ENCODE measurements at places on chromosomes 7 and 10.

DNA sequence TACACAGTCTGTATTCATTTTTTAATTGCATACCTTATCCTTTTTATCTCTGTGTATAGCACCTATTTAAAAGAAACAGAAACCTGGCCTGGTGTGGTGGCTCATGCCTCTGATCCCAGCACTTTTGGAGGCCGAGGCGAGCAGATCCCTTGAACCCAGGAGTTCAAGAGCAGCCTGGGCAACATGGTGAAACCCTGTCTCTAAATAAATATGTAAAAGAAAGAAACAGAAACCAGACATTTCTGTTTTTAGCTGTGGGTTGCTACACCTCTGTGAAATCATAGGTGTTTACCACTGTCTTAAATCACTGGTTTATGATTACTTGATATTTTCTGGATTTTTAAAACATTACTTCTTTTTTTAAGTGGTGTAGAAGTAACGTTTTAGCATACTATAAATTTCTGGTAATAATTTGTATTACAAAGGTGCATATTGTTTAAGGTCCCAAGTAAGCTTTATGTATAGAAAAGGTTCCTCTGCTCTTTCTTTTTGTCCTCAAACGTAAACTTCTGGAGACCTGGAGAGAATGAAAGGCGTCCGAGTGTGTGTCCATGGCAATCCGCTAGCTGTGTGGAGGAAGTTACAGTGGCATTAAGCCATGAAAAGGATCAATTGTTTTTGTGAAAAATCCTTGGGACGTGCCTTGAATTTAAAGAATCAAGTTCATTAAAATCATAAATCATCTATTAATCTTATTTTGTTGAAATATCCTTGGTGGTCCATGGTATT lies 41.1 kb downstream of the PTPRZ1 start:
- DNase-seq = no peak

GRCh38 chr10:133159950-133160825 lies at the start of gene KNDC1:
Gene KNDC1 (plus strand): TSS chr10:133160219. CDS start chr10:133160468, 249 bp downstream.
- peak; percentile 40 for DNase-seq

- no peak for DNase-seq
These were observed 81.2 kb upstream of the SORCS3 start for GRCh38 chr10:104559935-104560334.

- DNase-seq = no peak
These were observed 6.5 kb downstream of the AKR1B1 start for GRCh38 chr7:134452419-134452838.

GRCh38 chr10:23780331-23780730 lies 341.5 kb downstream of the OTUD1 start:
- DNase-seq = no peak

- no peak for DNase-seq
These were observed 39.8 kb upstream of the ZNF37A start for GRCh38 chr10:38054361-38054797.

DNA sequence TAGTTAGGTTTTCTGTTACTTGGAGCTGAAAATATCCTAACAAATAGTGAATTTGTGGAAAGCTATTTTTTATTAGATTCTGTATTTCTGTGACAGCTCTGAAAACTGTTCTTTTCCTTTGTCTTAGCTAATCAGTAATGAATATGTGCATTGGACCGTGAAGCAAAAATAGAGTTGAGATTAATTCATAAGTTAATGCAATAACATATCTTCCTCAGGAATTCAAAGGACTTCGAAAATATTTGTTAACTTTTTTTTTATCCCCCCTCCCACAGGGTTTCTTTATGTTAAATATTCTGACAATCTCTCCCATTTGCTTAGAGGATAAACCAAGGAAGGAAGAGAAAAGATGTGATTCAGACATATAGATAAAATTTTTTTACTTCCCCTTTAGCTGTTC lies 101.4 kb downstream of the PODXL start:
- no peak for DNase-seq

GRCh38 chr10:13536674-13537366 lies 8.0 kb upstream of the BEND7 start:
- peak; percentile 51 for DNase-seq

GRCh38 chr7:113812591-113813255 lies 106.1 kb downstream of the PPP1R3A start:
- no peak for DNase-seq

GRCh38 chr10:22988581-22989360 lies 60.9 kb downstream of the ARMC3 start:
- peak; percentile 75 for DNase-seq

DNA sequence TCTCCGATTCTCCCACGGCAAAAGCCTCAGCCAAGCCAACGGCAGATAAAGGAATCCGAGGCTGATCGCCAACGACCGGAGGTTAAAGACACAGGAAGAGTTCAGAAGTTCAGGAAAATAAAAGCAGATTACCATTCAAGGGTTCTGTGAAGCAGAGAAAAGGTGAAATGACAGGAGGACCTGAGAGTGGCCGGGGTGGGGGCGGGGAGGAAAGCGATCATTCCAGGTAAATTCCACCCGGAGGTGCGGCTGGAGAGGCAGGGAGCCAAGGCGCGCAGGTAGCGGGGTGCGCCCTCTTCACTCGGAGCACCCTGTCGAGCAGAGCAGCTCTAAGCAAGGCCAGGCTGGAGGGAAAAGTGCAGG lies 35.3 kb upstream of the SEPHS1 start:
- no peak for DNase-seq

DNA sequence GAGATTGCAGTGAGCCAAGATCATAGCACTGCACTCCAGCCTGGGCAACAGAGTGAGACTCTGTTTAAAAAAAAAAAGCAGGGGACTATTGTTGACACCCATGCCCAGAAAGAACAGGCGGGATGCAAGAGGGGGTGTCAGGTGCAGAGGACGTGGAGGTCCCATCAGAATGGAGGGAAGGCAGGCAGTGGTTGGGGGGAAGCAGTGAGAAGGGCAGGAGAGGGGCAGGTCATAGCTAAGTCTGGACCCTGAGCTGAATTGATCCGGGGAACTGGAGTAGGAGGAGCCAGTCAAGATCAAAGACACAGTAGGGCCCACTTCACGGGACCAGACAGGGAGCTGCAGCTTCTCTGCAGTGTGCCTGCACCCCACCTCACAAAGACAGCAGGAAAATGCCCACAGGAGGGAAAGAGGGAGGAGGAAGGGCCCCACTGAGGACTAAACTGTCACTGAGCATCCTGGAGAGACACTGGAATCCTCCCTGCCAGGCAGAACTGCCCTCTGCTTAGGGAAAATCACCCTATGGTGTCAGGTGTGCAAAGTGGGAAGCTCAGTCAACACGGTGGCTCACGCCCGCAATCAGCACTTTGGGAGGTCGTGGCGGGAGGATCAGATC lies 27.3 kb upstream of the ECHDC3 start:
- no peak for DNase-seq

DNA sequence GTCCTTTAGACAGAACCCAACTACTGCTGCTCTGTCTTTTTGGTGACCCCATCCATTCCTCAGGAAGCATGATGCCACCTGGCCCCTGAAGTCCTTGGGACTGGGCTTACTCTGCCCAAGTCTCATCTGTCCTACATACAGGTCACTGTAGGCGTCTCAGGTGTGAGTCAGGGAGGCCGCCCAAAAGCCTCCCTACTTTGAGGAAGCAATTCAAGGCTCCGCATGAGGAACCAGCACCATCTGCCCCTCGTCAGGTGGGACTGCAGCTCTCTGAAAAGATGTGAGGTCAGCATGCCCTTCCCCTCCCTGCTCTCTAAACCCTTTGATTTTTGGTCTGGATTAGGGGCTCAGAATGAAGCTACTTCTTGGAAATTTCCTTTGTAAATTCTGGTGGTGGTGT lies 354.8 kb downstream of the CXCL12 start:
- DNase-seq = no peak

DNA sequence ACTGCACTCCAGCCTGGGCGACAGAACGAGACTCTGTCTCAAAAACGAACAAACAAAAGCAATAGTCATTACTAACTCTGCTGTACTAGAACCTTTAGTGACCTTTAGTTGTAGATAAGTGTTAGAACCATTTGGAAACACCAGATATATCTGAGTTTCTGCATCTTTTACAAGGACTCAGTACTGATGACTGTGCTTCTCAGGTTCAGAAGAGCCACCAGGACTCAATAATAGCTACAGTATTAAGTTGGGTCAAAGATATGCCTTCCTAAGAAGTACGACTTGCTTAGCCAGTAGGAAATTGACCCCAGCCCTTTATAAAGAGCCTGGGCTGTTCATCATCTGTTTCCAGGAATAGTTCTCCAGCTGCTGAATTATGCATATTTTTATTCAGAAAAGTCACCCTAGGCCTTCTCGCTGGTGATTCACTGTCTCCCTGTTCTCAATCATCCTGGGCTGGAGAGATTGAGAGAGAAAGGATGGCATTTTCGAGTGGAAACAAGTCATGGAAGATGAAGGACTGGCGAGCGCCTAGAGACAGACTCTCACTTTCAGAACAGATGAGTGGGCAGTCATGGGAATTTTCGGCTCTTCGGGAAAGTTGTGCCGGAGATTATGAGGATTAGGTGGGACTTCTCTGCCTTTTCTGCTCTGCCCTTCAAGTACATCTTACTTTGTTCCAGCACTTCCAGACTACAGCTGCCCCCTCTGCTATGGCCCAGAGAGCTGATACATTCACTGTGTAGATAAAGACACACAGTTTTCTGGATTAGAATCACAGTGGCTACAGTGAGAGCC lies 316.1 kb downstream of the CCDC3 start:
- no peak for DNase-seq

DNA sequence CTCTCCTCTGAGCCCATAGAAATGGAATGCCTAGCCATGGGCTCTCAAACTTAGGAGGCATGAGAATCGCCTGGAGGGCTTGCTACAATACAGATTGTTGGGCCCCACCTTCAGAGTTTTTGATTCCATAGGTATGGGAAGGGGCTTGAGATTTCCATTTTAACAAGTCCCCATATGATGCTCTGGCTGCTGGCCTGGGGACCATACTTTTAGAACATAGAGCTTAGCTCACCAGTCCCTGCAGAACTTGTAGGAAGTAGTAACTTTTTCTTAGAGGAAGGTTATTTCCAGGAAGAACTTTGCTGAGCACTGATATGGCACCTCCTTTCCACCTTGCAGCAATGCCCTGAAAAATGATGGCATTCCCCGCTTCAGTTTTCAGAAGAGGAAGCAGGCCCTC lies 177.0 kb upstream of the ZMIZ1 start:
- no peak for DNase-seq

GRCh38 chr10:28219251-28219650 lies 83.6 kb downstream of the MPP7 start:
- DNase-seq = no peak

DNA sequence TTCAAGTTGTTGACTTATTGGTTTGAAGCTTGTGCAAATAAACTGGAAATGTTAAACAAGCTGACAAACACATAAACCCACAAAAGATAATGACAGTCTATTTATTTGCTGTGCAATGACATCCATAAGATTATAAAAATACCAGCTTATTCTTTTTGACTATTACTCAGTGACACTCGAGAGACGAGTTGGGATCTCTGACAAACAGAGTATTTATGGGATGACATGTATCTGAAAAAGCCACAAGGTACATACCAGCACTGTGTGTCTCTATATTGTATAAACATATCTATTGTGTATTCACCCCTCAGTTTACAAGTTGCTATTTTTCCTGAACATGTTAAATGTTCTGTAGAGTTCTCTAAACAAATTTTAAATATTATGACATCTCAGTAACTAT lies 88.9 kb downstream of the CHRM2 start:
- no peak for DNase-seq

DNA sequence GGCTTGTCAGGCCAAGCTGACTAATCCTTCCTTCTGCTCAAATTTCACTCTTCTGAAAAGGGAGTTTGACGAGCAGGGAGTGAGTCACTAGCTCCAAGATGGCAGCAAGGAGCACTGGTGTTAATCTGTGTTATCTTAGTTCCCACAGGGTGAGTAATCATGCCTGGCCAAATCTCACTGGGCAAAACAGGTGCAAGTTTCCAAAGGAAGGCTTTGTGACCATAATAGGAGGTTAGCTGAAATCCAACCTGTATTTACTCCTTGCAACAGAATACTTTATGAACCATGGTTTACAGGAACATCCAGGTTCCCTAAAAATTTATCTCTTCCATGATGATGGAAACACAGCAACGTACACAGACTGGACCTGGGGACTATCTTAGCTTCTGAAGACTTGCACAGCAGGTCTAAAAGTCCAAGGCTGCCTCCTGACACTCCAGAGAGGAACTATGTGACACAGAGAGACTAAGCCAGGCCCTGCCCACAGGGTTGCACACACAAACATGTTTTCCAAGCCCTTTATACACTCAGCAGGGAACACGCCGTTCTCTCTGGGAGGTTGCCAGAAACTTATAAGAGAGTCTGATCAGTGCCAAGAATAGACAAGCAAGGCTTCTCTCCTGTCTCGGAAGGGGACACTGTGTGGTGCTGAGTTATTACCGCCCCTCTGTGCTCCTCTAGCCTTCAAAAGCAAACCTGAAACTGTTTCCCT lies 46.3 kb downstream of the PDK4 start:
- DNase-seq = no peak

DNA sequence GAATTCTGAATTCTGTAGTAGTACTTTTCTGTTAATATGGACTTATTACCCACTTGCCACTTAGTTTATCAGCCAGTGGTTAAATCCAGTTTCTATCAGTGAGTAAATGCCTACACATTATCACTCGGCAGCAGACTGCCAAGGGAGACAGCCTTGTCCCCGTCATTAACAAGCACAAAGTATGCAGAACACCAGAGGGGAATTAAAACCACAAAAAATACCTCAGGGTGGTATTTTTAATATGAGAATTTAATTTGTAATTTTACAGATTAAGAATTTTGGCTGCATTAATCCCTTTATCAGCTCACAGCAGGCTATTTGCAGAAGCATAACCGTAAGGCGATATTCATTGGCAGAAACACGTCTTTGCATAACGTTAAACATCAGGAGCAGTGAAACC lies 150.0 kb upstream of the FZD1 start:
- DNase-seq = no peak

GRCh38 chr10:124091646-124092249 lies 1.6 kb downstream of the CHST15 start:
- no peak for DNase-seq

GRCh38 chr10:288316-289200 lies 153.3 kb downstream of the ZMYND11 start:
- DNase-seq = no peak

DNA sequence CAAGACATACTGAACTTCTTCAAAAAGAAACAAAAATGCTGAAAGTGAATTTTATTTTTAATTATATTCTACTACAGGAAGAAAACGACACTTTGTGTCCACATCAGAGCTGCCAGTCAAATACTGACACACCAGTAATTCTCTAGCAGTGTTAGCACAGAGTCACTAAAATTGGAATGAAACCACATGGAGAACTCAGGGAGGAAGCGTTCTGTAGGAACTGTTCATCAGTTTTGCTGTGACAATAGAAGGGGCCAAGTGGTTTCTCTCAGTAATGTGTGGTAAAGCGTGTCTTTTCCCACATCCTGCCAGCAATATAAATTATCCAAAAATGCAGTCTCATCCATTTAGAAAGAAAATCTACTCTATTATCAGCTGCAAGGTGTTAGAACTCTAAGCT lies 683.3 kb downstream of the GRM8 start:
- DNase-seq = no peak

GRCh38 chr10:132492323-132493025 lies 45.1 kb upstream of the INPP5A start:
- DNase-seq = no peak

GRCh38 chr7:7249814-7250213 lies 67.5 kb downstream of the C1GALT1 start:
- DNase-seq = no peak

Measured in activated CD8-positive, alpha-beta memory T cell treated with anti-CD3 and anti-CD28 coated beads, Interleukin-2, amount 10 ng/mL, durations not matched to agents 7 days and 5 days (primary cell).